ENCODE measurements at places on chromosomes 6 and 20.

- no peak for DNase-seq
These were observed 42.6 kb upstream of the ZNFX1 start for GRCh38 chr20:49320460-49320859.

- no peak for DNase-seq
These were observed 142.7 kb downstream of the ARID1B start for GRCh38 chr6:156919814-156920369.

- DNase-seq: no peak
These were observed 267.4 kb downstream of the CDH4 start for GRCh38 chr20:61519488-61519887.

DNA sequence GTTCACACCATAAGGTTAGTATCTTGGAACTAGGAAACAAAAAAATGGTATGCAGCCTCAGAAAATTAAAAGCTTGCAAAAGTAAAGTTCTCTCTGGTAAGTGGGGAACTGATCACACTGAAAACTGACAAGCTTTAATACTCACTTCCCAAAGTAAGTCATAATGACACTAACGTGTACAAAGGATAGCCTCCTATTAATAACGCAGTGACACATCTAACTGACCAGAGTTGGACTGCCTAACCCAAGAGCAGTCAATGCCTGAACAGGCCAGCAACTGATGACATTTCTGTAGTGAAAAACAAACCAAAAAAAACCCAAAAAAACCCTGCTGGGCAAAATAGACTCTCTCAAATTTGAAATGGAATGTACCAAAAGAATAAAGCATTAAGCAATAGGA, 30.7 kb downstream of the CHD6 start:
- DNase-seq: no peak
